Stimulated activated CD4-positive, alpha-beta T cell treated with anti-CD3 and anti-CD28 coated beads, Interleukin-1b, Interleukin-23, amount 100 ng/mL, for 48 hours (primary cell): ENCODE measurements at places on chromosomes 6 and 20.

- DNase-seq = no peak
These were observed 3.7 kb downstream of the TFAP2D start for GRCh38 chr6:50716899-50717509.

- DNase-seq = no peak
These were observed 139.7 kb upstream of the PTPRK start for GRCh38 chr6:128659878-128660622.

GRCh38 chr20:63151554-63152321 is 64.2 kb downstream of the YTHDF1 start:
- no peak for DNase-seq

GRCh38 chr6:136521427-136521826 is 28.8 kb downstream of the MAP7 start:
- DNase-seq = no peak

GRCh38 chr6:37261198-37261597 is 3.3 kb upstream of the TMEM217 start:
- DNase-seq = no peak

GRCh38 chr6:35044761-35045421 is 96.2 kb downstream of the TCP11 start:
- no peak for DNase-seq

GRCh38 chr6:56230976-56231566 is 16.3 kb downstream of the COL21A1 start:
- no peak for DNase-seq
